ENCODE measurements at places on chromosomes 5 and 9.

DNA sequence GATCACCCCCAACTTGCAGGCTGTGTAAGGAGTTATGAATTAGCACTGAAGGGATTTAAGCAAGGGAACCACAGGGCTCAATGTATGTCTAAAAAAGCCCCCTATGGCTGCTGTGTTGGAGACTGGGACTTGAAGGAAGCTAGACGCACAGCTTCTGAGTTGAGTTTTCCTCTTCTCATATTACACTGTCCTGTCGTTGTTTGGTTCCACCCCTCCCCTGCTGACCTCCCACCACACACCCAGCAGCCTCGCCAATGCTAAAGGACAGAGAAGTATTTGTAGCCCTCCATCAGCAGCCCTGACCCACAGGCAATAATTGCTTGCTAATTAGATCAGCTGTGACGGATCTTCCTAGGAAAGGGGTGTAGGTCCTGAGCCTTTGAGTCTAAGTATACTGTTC lies 15.1 kb upstream of the CARTPT start:
- DNase-seq: no peak

DNA sequence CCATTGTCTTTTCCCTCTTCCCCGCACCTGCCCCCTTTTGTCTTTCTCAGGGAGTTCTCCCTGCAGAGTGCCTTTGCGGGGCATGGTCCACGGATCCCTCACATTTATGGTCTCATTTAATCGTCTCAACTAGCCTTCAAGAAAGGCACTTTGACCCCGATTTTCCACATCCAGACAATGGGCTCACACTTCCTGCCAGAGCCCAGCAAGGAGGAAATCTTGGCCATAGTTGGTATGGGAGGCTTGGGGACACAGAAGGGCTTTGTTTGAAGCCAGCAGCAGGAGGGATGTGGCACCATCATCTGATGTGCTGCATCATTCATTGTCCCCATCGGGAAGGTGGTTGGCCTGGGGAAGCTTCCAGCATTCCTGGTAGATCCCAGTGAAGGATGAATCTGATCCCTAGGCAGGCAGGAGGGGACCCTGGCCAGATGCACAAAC lies 24.9 kb downstream of the GSN start:
- DNase-seq: no peak

DNA sequence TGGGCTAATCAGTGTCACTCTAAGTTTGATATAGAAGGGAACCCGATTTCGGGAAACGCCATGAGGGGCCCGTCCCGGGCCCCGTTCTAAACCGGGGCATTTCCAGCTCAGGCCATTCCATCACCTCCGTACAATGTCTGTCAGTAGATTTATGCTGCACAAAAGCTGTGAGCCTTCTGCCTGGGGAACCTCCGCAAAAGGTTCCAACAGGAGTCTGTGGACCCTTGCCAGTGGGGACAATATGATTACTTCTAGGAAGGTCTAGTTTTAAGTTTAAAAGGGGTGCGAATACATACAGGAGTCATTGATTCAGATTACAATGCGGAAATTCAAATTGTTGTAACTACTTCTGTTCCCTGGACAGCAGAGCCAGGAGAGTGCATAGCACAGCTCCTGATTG lies 57.6 kb downstream of the RAPGEF1 start:
- no peak for DNase-seq

DNA sequence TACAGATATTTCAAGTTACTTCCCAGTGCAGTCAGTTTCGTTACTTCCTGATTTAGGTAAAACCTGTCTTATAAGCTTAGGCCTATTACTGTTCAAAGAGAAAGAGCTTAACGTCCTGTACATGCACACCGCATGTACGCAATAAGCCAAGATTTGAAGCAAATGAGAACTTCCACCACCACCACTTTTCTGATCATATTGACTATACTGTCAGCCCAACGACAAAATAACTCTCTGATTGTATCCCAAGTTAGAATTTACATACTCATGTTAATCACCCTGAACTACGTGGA lies 5.1 kb downstream of the NFIB start:
- DNase-seq: no peak

GRCh38 chr5:37858250-37858649 lies 18.4 kb upstream of the GDNF start:
- no peak for DNase-seq

DNA sequence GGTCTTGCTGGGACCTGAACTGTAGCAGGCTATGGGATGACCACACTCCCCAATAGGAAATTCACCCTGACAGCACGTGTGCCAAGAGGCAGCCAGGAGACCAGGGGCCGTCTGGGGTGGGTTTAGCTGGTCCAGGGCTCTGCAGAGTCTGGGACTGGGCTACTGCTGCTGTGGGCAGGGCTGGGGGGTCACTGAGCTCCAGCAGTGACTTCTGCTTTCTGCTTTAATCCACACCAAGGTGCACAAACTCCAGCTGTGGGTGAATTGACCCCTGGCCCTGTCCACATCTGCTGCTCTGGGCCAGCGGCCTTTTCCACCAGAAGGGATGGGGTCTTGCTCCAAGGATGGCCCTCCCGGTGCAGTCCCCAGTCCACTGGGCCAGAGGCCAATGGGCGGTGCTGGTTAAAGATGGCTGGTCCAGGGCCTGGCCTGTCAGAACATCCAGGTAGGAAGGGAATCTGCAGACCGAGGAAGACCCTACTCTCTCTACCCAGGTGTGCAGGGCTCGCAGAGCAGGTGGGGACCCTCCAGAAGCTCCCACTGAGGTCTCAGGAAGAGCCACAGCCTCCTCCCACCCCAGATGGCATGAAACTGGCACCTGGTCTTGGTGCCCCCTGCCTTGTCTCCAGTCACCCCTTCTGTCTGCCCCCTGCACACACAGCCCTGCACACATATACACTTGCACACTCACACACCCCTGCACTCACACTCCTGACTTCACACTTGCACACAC lies 28.0 kb downstream of the GLT6D1 start:
- DNase-seq: no peak

DNA sequence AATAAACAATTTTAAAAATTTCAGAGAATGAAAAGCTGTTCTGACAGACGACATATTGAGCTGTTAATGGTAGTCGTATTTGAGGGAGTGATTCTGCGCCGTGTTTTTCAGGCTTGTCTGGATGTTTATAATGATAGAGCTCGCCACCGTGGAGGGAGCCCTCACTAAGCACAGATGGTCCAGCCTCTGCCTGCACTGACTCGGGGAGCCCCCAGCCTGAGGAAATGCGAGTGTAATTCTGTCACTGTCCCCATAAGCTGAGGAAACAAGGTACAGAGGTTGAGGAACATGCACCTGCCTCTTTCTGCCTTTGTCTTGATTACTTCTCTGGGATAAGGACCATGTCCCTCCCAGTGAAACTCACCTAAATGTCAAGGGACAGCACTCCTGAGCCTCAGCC lies 7.4 kb upstream of the DBH start:
- no peak for DNase-seq

GRCh38 chr5:126525630-126526245 lies 69.3 kb downstream of the ALDH7A1 start:
- no peak for DNase-seq

DNA sequence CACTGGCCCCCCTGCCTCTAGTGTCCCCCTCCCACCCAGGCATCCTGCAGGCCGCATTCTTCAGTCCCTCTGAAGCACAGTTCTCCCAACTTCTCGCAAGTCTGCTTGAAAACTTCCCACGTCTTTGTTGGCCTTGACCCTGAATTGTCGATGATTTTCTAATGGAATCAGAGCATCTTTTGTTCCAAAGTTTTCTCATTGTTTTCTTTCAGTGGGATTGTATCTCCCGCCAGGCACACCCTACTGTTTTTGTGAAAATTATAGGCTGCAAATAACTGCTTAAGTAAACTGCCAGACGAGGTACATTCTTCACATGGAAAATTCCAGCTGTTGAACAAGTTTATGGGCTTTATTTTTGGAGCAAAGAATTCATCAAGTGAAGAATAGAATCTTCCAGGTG lies 122.6 kb upstream of the SLC25A48 start:
- DNase-seq: no peak

- DNase-seq: no peak
Measured at GRCh38 chr5:171747061-171747859, 38.4 kb upstream of the SMIM23 start.

GRCh38 chr9:134150557-134151214 lies 13.7 kb downstream of the RNU6ATAC start:
- no peak for DNase-seq
